Liver (tissue), 10 donors: ENCODE measurements at places on chromosomes 7 and 10. TPM values are rescaled to one million over a fixed set of nuclear protein-coding genes. Genes with fewer than 3 reads are reported as not detected.

Gene FGF8
- total RNA-seq: 0.42 TPM

Gene CCNJ
- 4.8 TPM for total RNA-seq

Gene TET1
- 1.2 TPM for total RNA-seq

Gene SLC26A5
- total RNA-seq: 0.67 TPM

Gene CCL26
- total RNA-seq: not detected

Gene HMX2
- not detected for total RNA-seq

Gene CACNA2D1
- total RNA-seq: 2.3 TPM

Gene IFIT1B
- total RNA-seq: not detected

Gene CALHM3
- not detected for total RNA-seq

Gene GIMAP5
- total RNA-seq: 11.1 TPM

Gene HTR5A
- not detected for total RNA-seq

Gene METTL27
- 1.0 TPM for total RNA-seq

Gene TUBAL3
- not detected for total RNA-seq

Gene FASTK
- total RNA-seq: 31.1 TPM

Gene MYOZ1
- 0.23 TPM for total RNA-seq

Gene UTF1
- total RNA-seq: not detected

Gene DMBT1
- not detected for total RNA-seq

Gene FAM53B
- total RNA-seq: 10.2 TPM

Gene HGF
- total RNA-seq: 29.8 TPM

Gene PON1
- 190 TPM for total RNA-seq

Gene NXPH1
- total RNA-seq: not detected

Gene SLC13A1
- not detected for total RNA-seq

Gene SNCG
- total RNA-seq: 0.84 TPM

Gene TLX1
- 0.79 TPM for total RNA-seq

Gene DOCK1
- 10.0 TPM for total RNA-seq

Gene CLCN1
- total RNA-seq: not detected

Gene SPDYE8
- not detected for total RNA-seq

Gene AKR1C8
- not detected for total RNA-seq

Gene BLNK
- 3.3 TPM for total RNA-seq
